ENCODE measurements at places on chromosomes 1 and 21.

DNA sequence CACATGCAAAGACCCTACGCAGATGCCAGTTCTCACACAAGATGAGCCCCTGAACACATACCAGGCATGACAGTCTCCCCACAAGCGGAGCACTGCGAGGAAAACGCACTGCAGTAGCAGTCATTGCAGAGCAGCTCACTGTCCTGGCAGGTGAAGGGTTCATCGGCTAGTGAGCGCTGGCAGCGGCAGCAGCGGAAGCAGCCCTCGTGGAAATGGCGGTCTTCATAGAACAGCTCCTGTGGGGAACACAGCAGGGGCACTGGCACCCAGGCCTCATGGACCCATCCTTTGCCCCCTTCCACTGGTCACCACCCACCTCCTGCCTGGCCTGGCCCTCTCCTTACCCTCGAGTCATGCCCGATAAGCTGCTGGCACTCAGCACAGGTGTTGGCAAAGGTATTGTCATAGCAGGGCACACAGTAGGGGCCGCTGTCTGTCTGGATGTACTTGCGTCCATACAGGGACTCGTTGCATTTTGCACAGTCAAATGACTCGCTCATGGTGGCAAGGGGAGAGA, 6.3 kb downstream of the FHL3 start:
- DNase-seq = no peak

DNA sequence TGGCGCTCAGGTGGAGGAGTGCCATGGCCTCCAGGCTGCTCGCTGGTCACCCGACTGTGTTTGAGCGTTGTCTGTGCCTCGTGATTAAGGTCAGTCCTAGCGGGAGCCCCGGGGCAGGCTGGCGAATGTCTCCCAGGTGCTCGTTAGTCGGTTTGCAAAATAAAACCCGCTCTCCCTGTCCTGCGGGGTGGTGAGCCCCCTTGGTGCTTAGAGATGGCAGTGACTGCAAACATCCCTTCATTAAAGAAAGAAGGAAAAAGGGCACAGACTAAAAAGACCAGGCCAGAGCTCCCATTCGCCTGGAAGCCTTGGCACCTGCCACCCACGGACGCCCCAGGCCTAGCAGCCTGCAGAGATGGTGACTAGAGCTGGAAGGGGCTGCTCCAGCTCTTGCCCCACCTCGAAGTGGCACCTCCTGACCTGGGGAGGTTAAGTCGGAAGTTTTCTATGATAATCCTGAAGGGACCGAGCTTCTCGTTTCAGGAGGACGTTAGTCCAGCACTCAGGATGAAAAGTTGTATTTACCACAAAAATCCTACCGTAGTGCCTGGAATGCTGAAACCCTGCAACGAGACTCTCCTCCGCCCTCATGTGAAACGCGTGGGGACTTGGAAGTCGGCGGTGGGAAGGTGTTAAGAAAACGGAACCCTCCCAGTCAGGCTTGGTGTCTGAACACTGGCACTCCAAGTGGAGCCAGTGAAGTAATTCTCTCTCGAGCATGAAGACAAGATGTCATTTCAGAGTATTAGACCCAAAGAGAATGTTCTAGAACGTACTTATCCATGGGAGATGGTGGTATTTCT, 24.6 kb downstream of the RIPK4 start:
- no peak for DNase-seq

GRCh38 chr1:199982606-199983005, 44.9 kb upstream of the NR5A2 start:
- no peak for DNase-seq

- no peak for DNase-seq
Measured at GRCh38 chr21:31530897-31531705, 128.4 kb upstream of the SOD1 start.

GRCh38 chr1:241736387-241736786, 84.3 kb downstream of the WDR64 start:
- DNase-seq = no peak

- DNase-seq = no peak
Measured at GRCh38 chr1:75492011-75492410, 118.9 kb downstream of the SLC44A5 start.

GRCh38 chr1:245276445-245276844, 121.7 kb downstream of the KIF26B start:
- DNase-seq = peak; percentile 1

DNA sequence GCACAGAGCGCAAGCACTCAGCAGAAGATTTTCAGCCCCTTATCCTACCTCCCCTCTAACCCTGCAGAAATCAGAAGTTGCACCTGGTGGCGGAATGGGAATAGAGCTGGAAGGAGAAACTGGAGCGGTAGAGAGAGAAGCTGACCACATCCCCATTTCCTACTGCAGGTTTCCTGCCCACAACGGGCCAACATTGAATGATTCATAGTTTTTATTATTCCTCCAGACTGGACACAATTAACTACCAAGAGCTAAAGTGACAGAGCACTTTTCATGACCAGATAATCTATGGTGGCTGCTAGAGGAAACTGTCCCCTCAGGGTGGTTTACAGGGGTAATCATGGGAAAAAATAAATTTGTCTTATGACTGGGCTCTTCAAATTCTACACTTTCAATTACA, 21.3 kb upstream of the LRRC8D start:
- no peak for DNase-seq

DNA sequence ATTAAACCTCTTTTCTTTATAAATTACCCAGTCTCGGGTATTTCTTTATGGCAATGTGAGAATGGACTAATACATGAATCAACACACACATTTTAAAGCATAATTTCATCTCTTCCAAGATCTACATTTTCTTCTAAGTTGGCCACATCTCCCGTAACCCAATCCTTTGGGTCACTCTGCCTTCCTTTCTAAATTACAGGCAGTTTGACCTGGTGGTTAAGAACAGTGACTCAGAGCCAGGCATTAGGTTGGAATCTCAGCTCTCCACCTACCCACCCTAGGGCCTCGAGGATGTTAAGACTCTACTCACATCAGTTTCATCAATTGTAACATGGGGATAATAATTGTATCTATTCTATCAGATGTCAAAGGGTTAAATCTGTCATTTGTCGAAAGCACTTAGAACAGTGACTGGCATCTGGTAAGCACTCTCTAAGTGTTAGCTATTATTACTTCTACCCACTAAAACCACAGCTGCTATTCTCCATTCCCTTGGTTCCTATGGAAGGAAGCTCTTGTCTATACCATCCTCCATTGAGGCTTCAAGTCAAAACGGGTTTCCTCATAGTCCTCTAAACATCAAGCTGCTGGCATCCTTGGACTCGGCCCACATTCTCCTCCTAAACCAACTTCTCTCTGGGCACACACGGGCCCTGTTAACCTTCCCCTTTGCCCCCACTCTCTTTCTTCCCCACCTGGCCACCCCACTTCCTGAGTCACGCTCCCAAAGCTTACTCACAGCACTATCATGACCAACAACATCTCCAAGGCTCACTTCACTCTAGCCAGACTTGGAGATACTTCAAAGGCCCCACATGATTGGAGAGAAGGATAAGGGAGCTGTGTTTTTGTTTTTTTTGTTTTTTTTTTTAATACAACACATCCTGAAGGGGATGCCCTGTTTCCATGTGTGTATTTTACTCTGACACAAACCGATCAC, 116.9 kb downstream of the TGFBR3 start:
- DNase-seq = no peak

- DNase-seq = peak; percentile 74
Measured at GRCh38 chr1:50047916-50048694, 24.4 kb upstream of the AGBL4 start.

- DNase-seq = no peak
Measured at GRCh38 chr1:66243548-66244130, 290.3 kb upstream of the SGIP1 start.

- no peak for DNase-seq
Measured at GRCh38 chr1:86696522-86696921, 7.9 kb upstream of the SH3GLB1 start.

GRCh38 chr1:14732728-14733047, 134.2 kb downstream of the KAZN start:
- DNase-seq = no peak

DNA sequence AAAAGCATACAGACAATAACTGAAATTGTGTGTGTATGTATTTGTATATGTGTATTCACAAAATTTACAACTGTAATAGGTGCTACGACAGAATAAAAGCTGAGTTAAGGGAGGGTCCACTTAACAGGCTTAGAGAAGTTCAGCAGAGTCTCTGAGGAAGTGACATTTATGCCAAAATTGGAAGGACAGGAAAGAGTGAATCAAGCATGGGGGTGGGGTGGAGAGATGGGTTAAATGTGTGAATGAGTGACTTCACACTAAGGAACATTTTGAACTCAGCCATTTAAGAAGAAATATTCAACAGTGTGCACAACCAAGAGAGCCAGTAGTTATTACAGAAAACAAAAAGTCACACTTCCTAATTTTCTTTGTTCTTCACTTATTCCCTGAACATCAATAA, 53.8 kb upstream of the RGS1 start:
- DNase-seq = no peak

DNA sequence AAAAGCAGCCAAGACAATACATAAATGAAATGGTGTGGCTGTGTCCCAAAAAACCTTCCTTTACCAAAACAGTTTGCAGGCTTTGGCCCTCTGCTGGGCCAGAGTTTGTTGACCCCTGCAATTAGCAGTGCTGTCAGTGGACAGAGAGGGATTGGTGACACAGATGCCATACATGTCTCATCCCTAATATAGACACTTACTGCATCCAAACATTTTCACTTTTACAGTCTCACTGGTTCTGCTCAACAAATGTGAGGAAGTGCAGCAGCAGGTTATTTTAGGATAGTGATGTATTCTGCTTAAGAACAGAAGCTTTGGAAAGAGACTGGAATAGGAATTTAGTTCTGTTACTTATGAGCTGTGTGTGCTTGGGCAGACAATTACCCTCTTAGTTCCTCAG, 462.8 kb upstream of the LRRC7 start:
- DNase-seq = no peak

DNA sequence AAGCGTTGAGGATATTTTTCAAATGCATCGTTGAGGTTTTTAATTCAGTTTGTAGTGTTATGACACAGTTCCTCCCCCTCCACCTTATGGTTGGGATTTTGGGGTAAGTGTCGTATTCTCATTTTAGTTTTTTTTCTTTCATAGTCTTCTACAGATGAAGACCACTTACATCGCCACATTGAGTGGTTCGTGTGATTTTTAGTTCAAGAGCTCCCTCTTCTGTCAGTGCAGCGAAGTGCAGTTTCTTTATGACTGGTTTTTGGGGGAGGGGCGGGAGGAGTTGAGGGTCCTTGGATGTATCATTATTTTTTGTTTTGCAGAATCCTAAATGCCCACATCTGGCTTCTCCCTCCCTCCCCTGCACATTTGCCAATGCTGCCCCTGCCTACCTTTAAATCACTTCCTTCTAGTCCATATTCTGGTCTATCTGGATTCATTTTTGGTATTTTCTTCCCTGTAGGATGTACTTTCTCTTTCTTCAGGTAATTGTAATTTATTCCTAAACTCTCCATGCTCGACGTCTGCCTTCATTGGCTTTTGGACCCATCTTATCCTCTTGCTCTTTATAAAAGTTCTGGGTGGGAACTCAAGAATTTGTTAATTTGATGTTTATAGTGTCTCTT, 433.1 kb downstream of the CAMTA1 start:
- DNase-seq = peak; percentile 77

DNA sequence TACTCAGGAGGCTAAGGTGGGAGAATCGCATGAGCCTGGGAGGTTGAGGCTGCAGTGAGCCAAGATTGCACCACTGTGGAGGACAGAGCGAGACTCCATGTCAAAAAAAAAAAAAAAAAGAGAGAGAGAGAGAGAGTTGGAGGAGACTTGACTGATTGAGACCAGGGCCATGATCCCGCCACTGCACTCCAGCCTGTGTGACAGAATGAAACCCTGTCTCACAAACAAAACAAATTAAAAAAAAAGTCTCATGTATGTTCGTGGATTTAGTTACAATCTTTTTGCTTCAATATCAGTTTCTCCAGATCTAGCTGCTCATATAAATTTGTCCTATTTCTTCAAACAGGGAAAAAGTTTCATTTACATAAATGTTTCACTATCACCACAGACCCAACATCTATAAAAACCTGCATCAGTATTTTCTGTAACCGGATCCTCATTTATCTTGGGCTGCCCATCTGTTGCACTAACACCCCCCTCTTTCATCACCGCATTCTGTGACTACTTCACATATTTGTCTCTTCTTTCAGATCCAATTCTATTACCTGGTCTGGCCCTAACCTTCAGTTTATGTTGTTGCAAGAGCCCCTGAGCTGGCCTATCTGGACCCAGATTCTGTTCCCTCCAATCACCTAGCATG, 127.0 kb downstream of the GREM2 start:
- DNase-seq = no peak

GRCh38 chr1:156384658-156385057, 15.6 kb downstream of the RHBG start:
- no peak for DNase-seq

DNA sequence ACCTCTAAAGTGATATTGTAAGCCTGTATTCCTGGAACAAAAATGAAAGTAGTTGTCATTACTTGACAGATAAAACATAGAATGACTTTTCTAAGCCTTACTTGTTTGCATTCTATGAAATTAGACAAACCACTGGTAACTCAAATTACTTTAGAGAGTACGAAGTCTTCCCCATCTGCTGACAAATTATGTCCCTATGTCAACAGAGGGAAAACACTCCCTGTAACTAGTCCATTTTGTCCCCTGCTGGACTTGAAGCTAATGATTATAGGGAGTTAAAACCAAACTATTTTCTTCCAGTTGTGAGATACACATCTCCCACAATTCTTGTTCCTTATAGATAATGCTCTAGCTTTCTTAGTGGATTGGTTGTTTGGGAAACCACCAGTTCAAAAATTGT, 39.6 kb downstream of the GREM2 start:
- DNase-seq = no peak

DNA sequence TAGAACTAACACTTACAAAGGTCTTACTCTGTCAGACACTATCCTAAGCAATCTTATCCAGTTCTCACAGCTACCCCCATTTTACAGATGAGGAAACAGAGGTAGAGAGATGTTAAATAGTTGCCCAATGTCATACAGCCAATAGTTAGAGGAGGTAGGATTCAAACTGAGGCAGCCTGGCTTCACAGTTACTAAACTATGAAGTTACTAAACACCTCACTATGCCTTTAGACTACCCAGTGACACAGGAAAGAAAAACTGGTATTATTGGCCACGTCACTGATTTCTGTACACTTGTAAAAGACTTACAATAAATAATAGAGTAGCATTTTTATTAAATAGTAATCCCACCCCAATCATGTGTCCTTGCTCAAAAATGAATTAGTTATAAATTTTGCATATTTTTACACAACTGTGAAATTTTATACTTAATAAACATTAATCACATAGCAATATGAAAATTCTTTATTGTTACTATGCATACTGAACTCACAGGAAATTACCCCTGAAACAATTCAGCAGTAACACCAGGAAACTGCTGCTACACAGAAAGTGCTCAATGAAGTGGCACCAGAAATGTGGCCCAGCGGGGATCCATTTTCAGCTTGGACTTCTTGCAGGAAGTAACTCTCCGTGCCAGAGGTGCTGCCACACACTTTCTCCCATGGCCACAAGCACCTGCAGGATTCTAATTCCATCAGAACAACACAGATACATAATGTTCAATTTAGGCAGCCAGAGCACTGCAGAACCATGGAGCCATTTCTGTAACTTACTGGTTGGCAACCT, 69.4 kb downstream of the VAV3 start:
- peak; percentile 30 for DNase-seq

GRCh38 chr1:183155939-183156338, 30.1 kb upstream of the LAMC2 start:
- DNase-seq = no peak

GRCh38 chr1:187570166-187570565, 741.4 kb downstream of the PLA2G4A start:
- no peak for DNase-seq
